Activated CD4-positive, alpha-beta T cell treated with anti-CD3 and anti-CD28 coated beads, Interleukin-10, Interleukin-2, amounts not matched to agents 100 ng/mL and 50 ng/mL, durations not matched to agents 16 hours and 8 hours (primary cell): ENCODE measurements at places on chromosomes 1 and 21.

GRCh38 chr1:117590273-117590925, 15.4 kb upstream of the TENT5C start:
- DNase-seq: no peak

DNA sequence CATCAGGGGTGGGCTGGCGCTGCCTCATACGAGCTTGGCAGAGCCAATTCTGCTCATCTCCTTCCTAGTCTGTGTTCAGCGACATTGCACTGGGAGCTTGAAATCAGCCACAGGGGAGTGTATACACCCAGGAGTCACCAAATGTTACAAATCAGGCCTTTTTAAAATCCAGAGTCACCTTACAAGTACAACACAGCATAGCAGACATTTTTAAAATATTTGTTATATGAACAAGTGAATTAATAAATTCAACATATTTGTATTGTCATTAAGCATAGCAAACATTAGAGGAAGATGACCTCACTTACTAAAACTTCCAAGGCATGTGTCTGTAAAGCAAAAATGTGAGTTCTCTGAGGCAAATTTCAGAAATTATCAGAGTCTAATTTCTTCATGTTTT, 210.0 kb downstream of the HLX start:
- no peak for DNase-seq

GRCh38 chr1:24463776-24464735, 38.6 kb upstream of the RCAN3 start:
- no peak for DNase-seq

DNA sequence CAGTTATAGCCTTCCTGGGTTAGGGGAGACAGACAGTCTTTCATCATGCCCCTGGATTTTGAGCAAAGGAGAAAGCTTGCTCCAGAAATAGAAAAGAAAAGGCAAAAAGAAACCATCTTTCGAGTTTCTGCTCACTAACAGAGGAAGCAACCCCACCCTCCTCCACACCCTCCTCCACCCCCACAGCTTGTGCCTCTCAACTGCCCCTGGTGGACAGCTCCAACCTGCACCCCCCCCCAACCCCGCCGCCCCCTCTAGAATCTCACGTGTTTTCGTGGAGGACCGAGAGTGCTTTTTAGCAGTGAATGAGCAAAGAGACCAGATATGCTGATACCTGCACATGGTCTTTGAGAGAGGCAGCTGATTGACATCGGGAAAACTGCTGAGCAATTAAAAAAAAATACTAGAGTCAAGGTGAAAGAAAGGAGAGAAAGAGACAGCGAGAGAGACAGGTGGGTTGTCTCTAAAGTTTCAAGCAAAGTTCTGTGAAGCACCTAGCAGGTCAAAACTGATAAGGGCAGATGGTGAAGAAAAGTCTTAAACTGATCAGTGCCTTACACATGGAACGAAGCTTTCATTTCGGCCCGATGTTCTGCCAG, 358.3 kb downstream of the KIF26B start:
- no peak for DNase-seq

- no peak for DNase-seq
These were observed 5.7 kb downstream of the HAPLN2 start for GRCh38 chr1:156624814-156625435.

DNA sequence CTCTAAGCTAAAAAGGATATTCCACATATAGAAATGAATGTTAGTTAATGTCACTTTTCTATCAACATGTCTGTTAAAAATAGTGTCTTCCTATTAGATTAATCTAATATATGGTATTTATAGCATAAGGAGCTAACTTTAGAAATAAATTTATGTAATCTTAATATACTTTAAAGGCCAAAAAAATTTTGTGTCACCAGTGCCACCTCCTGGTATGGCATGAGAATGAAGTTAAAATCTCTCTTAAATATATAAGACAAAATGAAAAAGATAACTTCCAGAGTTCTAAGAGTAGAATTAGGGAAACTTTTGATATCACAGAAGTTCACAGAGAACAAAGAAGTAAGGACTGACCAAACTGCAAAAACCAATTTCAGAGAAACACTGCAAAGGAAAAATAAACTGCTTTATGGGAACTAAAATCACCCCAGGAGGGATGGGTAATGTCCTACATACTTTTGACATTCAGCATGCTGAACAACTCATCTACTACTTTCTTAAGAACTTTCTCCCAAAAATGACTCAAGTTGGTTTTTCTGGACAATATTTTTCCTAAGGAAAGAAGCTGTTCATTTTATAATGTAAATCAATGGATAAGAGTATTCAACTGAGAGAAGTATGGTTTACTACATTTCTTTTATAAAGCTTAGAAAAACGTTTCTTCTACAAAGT, 82.8 kb downstream of the TRIM33 start:
- DNase-seq: peak; percentile 9

GRCh38 chr1:91725618-91725988, 160.3 kb downstream of the TGFBR3 start:
- no peak for DNase-seq

- no peak for DNase-seq
These were observed 150.5 kb downstream of the LRIG2 start for GRCh38 chr1:113223546-113223945.

GRCh38 chr1:151715726-151716404, 738 bp downstream of the CELF3 start:
- no peak for DNase-seq

GRCh38 chr1:223189525-223189902, 46.5 kb upstream of the TLR5 start:
- no peak for DNase-seq

- DNase-seq: no peak
These were observed 45.1 kb downstream of the ATP2B4 start for GRCh38 chr1:203671521-203672278.

GRCh38 chr1:24558902-24559791, 3.3 kb downstream of the NCMAP start:
- no peak for DNase-seq

- DNase-seq: no peak
These were observed 27.0 kb downstream of the SIM2 start for GRCh38 chr21:36725793-36726386.

- DNase-seq: no peak
These were observed 218.5 kb downstream of the SDCCAG8 start for GRCh38 chr1:243474136-243474881.

DNA sequence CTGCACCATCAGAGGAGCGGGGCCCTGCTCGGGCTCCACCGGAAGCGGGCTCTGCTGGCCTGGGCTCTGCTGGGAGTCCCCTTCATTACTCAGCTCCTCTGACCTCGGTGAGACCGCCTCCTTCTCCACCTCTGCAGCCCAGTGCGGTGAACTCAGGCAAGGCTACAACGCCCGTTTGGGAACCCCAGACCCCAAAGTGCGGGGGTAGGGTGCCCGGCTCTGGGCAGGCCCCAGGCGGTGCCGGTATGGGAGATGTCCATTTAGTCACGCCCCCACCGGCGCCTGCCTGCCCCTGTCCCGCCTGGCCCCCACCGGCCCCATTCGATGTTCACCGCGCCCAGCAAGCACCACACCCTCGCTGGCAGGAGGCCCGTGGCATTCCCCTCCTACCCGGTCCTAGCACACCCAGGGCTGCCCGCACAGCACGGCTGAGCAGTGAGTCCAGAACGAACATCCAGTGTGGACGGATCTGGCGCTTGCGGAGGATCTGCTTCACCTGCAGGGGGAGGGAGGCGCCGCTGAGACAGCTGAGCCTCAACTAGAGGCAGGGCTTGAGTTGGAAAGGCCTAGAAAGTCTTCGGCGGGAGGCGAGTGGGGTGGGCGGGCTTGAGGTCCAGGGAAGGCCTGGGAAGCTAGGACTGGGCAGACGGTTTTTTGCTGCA, 10.0 kb downstream of the MAP3K6 start:
- DNase-seq: peak; percentile 52

GRCh38 chr1:198175423-198176170, 18.8 kb downstream of the NEK7 start:
- peak; percentile 63 for DNase-seq

- DNase-seq: no peak
These were observed 204.8 kb upstream of the GALNT2 start for GRCh38 chr1:229862017-229862774.

DNA sequence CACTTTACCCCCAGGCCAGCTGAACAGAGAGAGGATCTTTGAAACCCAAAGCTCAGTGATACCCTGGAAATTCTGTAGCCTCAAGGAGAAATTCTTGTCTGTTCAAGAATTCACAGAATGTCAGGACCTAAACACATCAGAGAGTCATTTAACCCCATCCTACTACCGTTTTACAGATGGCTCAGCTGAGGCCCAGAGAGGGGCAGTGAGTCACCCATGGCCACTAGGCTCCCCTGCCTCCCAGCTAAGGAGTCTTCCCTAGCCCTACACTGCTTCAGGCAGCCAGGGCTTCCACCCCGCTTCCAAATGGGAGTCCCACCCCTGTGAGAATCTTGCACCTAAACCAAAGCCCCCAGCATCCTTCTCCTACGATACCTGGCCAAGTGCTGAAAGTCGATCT, 28.3 kb downstream of the VWA5B1 start:
- DNase-seq: no peak

DNA sequence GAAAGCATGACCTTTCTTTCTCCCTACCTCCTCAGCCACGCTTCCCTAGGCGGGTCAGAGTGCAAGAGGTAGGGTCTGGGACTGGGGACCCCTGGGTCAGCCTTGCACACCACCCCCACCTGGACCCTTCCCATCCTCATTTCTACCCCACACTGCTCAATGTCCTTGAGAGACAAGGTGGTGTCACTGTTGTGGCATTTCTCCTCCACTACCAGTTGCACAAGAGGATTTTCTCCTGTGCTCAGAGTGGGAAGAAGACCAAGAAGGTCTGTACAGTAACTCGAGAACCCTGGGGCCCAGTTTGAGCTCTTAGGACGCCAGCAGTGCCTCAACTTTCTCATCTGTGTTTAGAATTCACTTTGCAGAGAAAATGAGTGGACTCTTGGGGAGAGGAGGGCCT, 49.4 kb upstream of the CD34 start:
- no peak for DNase-seq

- DNase-seq: no peak
These were observed 58.3 kb downstream of the CHD5 start for GRCh38 chr1:6121651-6122370.

GRCh38 chr1:42841010-42841409, 5.4 kb upstream of the ZNF691 start:
- no peak for DNase-seq

DNA sequence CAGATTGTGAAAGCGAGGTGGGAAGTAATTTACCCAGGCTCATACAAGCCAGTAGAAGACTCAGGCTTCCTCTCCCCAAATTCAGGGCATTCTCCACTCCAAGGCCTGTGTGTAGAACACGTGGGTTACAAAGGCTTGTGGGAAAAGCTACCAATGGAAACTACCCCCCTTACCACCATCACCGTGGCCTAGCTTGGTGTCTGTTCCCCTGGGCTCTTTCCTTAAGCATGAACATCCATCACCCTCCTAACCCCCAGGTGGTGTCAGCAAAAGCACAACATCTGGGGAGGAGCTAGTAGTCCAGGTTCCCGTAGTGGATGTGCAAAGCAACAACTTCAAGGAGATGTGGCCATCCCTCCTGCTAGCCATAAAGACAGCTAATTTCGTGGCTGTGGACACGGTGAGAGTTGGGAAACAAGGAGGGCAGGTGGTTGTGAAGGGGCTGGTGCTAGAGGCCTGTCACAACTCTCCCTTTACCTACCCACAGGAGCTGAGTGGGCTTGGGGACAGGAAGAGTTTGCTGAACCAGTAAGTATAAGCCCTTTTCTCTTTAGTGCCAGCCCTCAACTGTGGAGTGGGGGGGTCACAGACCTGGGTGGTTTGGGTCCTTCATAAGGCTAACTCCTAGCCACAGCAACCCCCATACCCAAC, 701 bp upstream of the MUTYH start:
- peak; percentile 54 for DNase-seq

GRCh38 chr1:182357171-182357570, 34.4 kb downstream of the GLUL start:
- no peak for DNase-seq

DNA sequence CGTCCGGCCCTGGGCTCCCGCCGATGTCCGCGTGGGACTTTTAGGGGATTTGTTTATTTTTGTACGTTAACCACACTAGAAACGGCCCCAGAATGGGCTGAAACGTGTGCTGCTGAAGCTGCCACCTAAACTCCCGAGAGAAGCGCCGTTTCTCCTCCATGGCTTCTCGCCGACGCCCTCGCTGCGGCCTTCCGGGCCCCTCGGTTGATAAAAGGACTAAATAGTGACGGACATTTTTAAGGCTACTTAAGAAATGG, 678 bp upstream of the PTTG1IP start:
- DNase-seq: no peak

GRCh38 chr1:160954158-160955104, at the start of gene ITLN2:
TSS of gene ITLN2 (minus strand) at chr1:160954809. CDS start at chr1:160954741, 68 bp downstream.
- peak; percentile 60 for DNase-seq

- DNase-seq: no peak
These were observed 64.1 kb downstream of the NOS1AP start for GRCh38 chr1:162133566-162133965.

- no peak for DNase-seq
These were observed 18.5 kb upstream of the SLC25A34 start for GRCh38 chr1:15717418-15718125.

DNA sequence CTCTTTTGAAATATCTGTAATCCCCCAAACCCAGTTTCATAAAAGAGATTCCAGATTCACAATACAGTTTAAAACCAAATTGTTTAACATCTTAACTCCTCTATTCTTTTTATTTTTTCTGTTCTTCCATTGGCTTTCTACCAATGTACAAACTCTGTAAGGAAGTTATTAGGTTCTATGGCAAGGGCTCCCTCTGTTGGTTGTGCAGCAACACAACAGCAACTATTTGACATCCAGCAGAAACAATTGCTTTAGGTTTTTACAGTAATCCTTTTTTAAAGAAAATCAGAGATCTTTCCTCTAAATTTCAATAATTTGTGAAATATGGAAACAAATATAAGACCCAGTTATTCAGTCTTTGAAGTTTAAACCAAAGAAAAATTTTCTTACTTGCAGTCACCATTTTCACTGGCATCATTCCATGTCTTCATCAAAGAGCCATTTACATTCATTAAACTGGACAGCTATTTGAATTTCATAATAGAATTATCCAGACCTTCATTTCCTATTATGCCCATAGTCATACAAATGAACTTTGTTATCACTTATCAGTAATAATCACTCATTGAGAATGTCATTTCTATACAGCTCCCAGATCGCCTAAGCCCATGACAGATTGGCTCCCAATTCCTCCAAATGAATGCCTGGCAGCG, 46.5 kb upstream of the RNF11 start:
- peak; percentile 57 for DNase-seq

DNA sequence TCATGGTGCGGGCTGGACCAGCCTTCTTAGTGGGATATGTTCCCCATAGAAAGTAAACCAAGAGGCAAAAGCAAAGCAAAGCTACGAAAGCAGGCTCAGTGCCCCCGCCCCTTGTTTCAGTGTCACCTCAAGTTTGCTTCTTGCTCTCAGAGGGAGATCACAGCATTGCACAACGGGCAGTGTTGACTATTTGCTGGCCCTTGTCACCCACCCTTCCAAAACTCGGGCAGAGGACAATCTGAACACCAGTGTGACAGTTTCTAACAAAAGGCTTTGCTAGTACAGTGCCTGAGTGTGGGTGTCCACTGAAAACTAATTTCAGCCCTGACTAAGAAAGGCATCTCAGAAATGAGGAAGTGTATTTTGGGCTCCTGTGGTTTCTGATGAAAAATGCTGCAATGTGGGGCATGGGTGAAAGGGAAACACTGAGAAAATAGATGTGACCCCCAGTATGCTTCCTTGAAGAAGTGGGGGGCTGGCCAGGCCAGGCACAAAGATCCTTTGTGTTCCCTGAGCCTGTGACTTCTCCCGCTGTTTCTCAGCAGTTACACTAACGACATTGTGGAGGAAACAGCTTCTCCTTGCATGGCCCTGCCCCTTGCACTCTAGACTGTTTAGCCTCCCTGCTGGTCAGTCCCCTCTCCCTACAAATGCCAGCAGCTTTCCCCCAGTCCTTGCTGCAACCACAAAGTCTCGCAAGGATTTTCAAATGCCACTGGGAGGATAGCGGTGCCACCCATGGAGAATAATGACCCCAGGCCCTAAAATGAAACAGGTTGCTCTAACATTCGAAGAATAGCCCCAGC, 33.3 kb upstream of the KCNE1 start:
- DNase-seq: peak; percentile 41
